ENCODE measurements at places on chromosomes 3 and 15. TPM values are rescaled to one million over a fixed set of nuclear protein-coding genes. Genes with fewer than 3 reads are reported as not detected.

The MFN1 gene
- total RNA-seq, result 73.5 TPM

The TRIM59 gene
- total RNA-seq, result 27.9 TPM

The GRK7 gene
- total RNA-seq, result 0.10 TPM

The GASK1A gene
- total RNA-seq, result not detected

The THPO gene
- total RNA-seq, result not detected

The KLHDC8B gene
- total RNA-seq, result 6.8 TPM

The ALPK3 gene
- 1.0 TPM for total RNA-seq

Measured in Panc1 (cell line).